ENCODE measurements at places on chromosomes 1 and 21.
A peak's percentile ranks its signal among the peaks of the same experiment; 100 is the strongest.

- DNase-seq = peak; percentile 53
Measured at GRCh38 chr1:115595279-115596079, 46.3 kb upstream of the VANGL1 start.

DNA sequence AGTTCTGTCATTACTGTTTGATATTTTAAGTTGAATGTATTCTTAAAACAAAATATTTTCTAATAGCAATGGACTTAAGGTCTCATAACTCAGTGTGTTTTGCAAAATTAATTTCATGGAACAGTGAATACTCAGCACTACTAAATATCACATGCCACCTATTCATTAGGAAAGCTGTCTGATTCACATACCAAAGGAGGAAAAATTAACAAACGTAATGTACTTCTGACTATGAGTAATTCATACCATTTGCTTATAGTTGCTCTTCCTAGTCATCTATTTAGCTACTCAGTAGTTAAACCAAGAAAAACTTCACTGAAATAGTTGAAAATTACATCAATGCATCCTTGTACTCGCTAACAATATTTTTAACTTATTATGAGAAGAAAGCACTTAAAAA is 35.2 kb downstream of the TP53BP2 start:
- no peak for DNase-seq

- DNase-seq = no peak
Measured at GRCh38 chr1:58919959-58920321, 136.1 kb upstream of the JUN start.

DNA sequence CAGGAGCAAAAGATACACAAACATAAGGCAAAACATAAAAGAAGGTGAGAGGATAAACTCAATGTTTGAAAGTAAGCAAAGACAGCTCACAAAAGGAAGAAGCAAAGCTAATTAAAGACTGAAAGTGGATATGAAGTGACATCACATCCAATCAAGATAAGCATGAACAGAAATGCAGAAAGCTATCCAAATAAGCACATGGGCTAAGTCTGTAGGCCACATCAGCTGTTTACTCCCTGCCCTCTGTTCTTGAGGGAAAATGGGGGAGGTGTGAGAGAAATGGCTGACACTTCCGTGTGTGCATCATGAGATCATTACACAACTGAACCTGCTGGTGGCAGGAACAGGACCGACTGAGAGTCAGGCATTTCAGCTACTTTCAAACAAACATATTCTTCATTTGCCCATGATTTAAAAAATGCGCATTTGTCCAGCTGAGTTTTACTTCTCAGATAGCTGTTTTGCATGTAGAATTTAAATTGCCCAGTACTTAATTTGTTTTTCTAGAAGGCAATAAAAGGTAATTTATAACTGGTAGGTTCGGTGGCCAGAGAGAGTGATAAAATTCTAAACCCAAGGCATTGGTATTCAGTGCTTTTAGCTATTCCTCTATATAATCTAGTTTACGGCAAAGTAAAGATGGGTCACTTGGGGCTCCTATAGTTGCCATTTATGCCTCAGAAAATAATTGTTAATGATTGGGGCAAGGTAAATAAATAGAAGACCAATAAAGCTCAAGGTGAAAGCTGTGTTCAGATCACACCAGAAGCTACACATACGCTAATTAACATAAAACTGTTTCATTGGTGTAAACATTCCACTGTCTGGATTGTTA is 27.2 kb upstream of the MAN1A2 start:
- no peak for DNase-seq

- DNase-seq = no peak
Measured at GRCh38 chr21:16773206-16773605, 739.6 kb upstream of the CXADR start.

DNA sequence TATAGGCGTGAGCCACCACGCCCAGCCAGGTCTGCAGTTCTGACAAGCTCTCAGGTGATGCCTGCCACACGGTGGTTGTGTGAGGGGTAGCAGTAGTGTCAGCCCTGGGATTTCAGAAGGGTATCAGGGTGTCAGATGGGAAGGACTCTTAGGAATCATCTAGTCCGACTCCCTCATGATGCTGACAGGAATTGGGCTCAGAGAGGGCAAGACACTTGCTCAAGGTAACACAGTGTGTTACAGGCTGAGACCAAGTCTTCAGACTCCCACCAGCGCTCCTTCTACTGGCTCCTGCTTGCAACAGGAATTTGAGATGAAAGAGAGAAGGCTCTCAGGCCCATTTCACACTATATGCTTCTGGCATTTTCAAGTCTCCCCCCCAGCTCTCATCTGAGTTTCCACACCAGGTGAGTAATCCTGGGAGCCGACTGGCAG is 6.9 kb downstream of the HTR1D start:
- DNase-seq = no peak

GRCh38 chr1:232363008-232363407 is 266.9 kb downstream of the SIPA1L2 start:
- no peak for DNase-seq

DNA sequence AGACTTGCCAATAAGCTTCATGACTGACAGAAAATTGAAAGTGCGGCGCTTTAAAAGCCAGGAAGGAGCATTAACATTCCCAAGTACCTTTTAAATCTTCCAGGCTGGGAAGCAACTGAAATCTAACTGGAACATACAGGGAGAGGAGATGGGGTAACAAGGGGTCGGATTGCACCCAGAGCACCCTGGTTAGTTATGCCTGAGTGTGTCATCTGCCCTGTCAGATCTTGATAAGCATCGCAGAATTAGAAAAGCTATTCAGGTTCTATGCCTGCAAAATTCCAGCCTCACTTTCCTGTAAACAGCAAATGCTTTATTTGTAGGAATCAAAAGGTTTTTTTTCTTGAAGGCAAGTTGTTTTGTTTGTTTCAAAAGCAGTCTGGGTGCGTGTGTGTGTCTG is 58.5 kb downstream of the SERBP1 start:
- no peak for DNase-seq

- DNase-seq = no peak
Measured at GRCh38 chr1:230125640-230126528, 58.8 kb downstream of the GALNT2 start.

- DNase-seq = no peak
Measured at GRCh38 chr21:26945916-26946675, 20.8 kb downstream of the ADAMTS5 start.
